ENCODE measurements at places on chromosomes 4 and X.
A peak's percentile ranks its signal among the peaks of the same experiment; 100 is the strongest.

DNA sequence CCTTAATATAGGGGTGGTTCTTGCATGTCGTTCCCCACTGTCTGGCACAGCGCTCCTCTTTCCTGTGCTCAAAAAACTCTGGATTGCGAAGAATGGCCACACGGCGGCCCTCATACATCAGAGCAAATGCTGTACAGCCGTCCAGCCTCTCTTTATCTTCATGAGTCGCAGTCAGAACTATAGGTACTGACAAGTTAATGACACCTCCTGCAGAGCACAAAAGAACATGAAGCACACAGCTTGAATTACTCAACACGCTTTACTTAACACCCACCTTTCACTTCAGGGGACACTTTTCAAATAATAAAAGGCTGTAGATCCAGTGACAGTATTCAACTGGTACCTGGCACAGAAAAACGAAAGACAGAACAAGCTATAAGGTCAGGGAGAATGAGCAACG, 65.3 kb downstream of the PAPSS1 start:
- DNase-seq = no peak

DNA sequence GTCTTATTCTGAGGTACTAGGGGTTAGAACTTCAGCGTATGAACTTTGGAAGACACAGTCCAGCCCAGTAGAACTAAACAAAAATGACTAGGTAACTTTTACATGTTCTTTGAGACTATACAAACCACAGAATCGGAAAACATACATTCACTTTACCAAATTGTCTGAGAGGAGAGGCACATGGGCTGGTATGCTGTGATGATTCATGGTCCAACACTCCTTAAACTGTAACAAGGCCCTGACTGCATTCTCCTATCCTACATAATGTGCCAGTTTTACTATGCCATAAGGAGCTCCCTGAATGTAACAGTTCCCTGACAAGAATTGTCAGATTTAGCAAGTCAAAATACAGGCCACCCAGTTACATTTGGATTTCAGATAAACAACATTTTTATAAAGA, 640.0 kb downstream of the RAB28 start:
- DNase-seq = no peak

GRCh38 chr4:81432825-81433224, 38.9 kb downstream of the RASGEF1B start:
- DNase-seq = no peak

DNA sequence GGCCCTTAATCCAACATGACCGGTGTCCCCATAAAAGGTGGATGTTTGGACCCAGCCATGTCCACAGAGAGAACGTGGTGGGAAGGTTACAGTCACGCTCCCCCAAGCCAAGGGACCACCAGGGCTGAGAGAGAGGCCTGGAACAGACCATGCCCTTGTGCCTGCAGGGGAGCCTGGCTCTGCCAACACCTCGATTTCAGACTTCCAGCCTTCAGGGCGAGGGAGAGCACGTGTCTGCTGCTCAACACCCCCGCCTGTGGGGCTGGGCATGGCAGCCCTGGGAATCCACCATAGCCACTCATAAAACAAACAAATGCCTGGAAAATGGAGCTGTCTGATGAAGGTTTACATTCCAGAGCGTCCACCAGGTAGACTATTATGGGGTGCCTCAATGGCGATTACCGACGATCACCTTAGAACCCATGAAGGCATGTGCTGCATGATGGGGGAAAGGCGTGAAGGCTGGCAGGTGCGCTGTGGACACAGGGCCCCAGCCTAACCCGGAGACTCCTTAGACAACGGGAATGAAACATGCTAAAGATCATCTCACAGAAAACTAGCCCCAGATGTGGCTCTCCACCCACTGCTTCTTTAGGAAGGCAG, 42.3 kb upstream of the HMX1 start:
- DNase-seq = no peak

DNA sequence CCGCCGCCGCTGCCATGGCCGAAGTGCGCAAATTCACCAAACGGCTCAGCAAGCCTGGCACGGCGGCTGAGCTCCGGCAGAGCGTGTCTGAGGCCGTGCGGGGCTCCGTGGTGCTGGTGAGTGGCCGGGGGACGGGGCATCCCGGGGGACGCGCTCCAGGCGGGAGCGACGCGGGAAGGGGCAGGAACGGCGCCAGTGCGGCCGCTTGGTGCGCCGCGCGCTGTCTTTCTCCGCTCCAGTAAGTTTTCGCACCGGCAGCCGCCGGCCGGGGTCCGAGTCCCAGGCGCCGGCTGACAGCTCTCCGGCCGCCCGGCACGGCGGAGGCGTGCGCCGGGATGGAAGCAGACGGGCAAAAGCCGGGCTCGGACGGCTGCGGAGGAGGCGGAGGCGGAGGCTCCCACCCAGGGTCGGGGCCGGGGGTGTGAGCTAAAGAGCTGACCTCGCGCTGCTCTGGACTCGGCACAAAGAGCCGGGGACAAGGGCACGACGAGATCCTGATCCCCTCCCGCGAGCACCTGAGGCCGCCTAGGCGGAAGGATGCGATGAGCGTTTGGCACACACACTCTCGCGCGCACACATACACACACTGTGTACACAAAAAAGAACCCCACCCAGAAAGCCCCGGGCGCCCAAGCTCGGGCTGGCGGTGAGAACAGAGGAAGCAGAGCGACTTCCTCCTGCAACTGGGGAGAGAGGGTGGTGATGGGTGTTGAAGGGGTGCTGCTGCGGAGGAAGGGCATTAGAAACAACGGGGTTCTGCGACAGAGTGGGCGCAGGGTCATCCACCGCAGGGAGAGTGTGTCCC, 545 bp downstream of the DOCK11 start:
- DNase-seq = peak; percentile 62

DNA sequence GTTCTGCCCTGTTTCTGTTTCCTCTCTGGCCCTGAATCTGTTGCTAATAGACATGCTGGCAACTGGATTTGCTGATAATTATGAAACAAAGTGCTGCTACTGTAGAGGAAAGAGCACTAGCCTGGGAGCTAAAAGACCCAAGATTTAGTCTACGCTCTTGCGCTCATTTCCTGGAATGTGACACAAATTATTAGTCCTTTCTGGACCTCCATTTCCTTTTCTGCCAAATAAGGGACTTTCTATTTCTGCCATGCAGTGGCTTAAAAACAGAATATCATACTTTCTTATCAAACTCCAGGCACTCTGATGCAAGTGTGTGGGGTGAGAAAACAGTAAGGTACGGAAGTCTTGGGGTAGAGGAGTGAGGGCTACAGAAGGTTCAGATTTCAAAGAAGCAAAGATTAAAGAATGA, 48.3 kb upstream of the GPR174 start:
- no peak for DNase-seq

DNA sequence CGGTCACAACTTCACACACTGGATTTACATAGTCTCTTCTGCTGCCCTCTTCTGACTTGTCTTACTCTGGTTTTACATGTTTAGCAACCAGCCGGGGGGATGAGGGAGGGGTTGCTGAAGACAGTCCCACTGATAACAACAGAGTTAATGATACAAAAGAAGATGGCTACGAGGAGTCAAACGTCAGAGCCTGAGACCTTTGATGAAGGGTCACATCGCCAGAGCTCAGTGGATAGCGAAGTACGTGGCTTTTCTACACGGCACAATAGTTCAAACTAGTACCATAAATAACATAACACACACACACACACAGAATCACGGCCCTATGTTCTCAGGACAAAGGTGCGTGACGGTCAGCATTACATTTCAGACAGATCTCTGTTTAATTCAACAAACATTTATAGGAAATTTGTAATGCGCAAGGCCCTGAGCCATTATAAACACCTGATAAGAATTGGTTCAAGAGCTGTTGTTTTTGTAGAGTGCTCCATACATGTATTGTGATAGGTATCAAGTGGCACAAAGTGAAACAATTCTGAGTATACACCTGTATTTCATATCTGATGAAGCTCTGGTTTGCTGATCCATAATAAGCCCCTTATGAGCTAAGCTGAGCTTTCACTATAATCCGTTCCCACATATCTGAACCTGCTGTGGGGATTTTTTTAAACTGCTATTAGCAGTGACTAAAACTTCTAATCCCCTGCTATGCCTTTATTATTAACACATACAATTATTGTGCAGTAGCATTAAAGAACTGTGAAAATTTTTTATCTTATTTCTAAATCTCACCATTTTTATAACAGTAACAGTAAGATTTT, 100.0 kb downstream of the NR3C2 start:
- DNase-seq = no peak

DNA sequence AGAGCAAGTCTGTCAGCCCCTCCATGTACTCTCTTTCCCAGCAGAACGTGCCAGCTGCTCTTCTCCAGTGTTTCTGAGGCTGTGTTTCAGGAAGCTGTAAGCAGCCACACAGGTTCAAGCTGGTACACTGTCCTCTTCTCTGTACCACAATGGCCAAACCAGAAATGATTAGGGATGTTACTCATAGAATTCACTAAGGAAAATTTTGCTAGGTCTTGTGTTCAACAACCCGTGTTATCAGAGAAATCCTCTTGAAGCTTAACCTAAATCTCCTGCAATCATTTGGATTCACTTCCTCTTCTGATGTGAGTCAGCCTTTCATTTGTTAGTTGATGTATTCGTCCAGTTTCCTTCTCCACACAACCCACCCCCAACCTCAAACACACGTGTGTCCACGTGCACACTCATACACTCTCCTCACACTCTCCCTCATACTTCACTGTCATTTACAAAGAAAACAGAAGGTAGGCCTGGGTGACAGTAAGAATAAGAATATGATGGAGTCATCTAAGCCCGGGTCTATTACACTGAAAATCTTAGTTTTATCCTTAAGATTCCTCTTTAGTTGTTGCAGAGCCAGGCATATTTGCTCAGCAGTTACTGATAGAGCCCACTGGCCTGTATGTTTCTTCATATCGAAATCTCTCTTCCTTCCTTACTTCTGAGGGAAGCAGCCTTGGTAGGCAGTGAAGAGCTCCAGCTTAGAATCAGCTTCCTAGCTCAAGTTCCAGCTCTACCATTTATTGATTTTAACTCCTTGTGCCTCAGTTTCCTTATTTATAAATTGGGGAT, 63.4 kb downstream of the DCUN1D4 start:
- DNase-seq = no peak

DNA sequence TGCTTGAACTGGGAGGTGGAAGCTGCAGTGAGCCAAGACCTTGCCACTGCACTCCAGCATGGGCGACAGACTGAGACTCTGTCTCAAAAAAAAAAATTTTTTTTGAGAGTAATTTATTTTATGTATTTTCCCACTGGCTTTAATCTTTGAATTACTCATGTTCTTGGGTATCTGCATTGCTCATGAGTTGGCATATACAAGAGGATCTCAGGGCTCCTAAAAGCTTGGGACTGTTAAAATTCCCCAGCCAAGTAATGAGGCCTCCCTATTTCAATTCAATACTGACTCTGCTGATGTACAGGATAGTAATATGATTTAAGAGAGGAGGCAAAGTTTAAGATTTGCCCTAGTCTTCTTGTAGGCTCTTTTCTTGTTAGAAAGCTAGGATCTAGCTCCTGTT, 6.2 kb downstream of the IL21 start:
- DNase-seq = no peak

DNA sequence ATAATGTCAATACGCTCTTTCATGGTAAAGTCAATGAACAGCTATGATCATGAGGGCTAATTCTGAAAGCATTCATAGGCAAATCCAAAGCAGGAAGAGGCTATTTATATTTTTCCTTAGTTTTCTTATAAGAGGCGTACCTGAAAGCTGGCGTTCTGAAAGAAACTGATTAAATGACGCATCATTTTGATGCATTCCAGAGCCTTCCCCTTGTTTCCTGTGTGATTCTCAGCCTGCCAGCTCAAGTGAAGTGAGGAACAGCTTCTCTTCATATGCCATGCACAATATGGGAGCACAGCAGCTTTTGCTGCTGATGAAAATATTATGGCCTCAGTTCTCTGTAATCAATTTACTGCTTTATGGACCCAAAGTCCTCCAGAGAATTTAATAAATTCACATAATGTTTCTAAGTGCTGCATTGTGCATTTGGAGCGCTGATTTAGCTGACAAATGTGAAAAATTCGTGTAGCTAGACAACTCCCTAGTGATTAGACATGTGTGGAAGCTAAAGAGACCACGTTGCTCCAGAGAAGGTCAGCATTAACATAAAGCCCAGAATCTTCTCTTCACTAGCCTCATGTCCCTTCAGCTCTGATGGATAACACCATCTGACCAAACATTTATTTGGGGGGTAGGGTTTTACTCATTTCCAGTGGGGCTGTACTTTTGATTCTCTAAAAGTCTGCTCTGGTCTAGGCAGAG, 110.8 kb downstream of the GPAT3 start:
- no peak for DNase-seq

- DNase-seq = no peak
These were observed 85.8 kb downstream of the SLC10A7 start for GRCh38 chr4:146435962-146436361.

DNA sequence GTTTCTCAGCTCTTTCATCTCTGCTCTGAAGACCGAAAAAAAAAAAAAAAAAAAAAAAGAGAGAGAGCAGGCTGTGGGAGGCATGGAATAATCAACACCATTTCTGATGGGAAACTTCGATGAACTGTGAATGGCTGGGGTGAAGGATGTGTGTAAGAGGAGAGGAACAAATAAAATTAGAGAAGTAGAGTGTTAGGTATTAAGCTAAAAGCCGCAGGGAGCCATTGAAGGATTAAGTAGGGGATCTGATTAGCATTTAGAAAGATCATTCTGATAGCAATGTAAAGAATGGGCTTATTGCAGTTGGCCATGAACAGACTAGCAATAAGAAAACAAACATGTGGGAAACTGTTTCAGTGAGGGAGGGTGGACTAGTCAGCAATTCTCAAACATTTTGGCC, 33.6 kb upstream of the JADE1 start:
- no peak for DNase-seq

DNA sequence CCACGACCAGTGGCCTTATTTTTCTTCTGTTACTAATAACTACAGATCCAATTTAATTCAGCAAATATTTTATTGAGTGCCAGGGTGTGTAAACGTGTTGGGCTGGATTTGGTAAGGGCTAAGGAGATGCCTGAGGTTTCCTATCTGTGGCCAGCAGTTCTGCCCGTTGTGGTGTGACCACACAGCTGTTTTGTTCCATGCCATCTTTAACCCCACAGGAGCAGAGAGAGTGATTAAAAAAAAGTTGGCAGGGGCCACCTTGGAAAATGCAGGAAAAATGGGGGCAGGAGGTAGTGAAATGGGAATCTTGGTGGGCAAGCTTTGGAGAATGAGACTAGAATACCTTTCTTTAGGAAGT, 1.1 kb downstream of the PLAC8 start:
- DNase-seq = no peak

DNA sequence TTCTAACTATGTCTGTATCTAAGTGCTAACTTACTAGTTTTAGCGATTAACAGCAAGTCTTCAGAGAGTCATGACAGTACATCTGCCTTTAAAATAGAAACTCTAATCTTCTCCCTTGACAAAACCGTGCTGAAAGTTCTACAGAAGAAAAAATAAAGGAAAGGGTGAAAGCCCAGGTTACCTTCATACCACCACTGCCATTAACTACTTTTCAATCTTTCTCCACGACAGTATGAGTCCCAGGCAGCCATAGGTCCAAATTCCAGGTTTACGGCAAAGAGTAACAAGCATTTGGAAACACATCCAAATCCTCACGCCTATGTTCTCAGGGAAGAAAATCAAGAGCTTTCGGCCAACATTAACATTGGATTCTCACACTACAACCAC, 12.4 kb upstream of the ZCCHC13 start:
- DNase-seq = peak; percentile 39

- DNase-seq = no peak
These were observed 10.7 kb upstream of the PASD1 start for GRCh38 chrX:151552743-151553142.

- DNase-seq = no peak
These were observed 18.0 kb downstream of the HHIP start for GRCh38 chr4:144663834-144664475.

GRCh38 chr4:119692001-119692400, 63.4 kb upstream of the PDE5A start:
- no peak for DNase-seq

Data from NCI-H526 (cell line).